ENCODE measurements at places on chromosomes 1 and 21.

DNA sequence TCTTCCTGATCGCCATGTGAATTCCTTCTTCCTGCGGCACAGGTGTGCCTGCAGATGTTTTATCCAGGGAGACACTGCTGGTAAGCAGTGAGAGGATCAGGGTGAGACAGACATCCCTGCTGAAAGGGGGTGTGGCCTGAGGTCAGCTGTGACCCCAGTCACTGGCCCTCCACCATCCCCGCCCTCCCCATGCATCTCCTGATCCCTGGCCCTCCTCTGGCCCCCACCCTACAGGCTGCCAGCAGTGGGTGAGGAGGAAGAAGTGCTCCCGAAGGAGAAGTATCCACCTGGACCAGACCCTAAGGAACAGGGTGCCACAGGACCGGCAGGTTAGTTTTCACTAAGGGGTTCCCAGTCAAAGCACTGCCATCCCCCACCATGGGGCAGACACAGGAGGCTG, 85.3 kb downstream of the GLIS1 start:
- no peak for DNase-seq

DNA sequence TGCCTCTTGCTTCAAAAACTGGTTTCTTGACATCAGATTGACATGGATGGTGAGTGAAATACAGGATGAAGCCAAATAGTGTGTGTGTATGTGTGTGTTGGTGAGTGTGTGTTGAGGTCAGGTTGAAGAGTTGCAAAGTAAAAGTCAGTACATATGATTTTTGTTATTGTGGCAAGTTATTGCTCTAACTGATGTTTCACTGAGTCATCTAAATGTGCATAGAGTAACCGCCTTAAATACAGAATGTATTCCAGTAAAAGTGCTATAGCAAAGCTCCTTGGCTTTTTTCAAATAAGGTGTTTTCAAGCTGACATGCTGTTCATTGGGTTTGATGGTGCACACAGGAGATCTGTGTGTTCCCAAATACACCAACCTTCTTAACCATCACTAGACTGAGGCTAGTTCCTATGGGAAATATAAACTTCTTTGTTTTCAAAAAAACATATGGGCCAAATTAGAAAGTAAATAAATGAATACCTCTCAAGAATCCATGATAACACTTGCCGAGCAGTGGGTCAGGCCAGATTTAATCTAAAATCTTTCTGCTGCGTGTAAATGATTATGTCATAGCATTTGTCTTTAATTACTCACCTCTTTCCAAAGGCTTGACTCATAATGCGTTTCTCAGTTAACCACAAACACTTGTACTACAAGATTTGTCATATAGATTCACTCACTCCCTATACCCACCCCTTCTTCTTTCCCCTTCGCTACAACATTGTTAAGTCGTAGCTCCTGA, 151.1 kb downstream of the LYPLAL1 start:
- no peak for DNase-seq

GRCh38 chr1:50097791-50098190, 10.9 kb upstream of the ELAVL4 start:
- DNase-seq = no peak

- no peak for DNase-seq
These were observed 6.1 kb upstream of the RCSD1 start for GRCh38 chr1:167623951-167624350.

- no peak for DNase-seq
These were observed 161.0 kb downstream of the URB2 start for GRCh38 chr1:229786974-229787610.

DNA sequence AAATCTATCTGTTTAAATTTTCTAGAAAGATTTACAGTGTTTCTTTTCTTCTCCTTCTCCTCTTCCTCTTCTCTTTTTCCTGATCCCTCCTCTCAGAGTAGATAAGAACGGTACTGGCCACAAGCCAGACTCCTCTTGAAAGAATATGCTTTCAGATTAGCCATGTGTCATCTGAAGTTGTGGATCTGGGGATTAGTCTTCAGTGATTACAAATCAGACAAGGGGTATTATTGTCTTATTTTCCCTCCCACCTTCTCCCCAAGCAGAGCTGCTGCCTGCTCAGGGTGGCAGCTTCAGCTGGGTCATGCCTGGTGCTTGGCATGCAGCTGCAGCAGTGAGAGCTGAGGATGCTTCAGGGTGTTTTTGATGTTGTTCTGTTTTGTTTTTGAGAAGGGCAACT, 42.7 kb downstream of the SGIP1 start:
- no peak for DNase-seq

GRCh38 chr1:197967066-197967465, 49.9 kb downstream of the LHX9 start:
- no peak for DNase-seq

GRCh38 chr1:8661185-8662110, 156.0 kb downstream of the RERE start:
- no peak for DNase-seq

GRCh38 chr1:38760562-38760961, 99.0 kb downstream of the RRAGC start:
- no peak for DNase-seq

DNA sequence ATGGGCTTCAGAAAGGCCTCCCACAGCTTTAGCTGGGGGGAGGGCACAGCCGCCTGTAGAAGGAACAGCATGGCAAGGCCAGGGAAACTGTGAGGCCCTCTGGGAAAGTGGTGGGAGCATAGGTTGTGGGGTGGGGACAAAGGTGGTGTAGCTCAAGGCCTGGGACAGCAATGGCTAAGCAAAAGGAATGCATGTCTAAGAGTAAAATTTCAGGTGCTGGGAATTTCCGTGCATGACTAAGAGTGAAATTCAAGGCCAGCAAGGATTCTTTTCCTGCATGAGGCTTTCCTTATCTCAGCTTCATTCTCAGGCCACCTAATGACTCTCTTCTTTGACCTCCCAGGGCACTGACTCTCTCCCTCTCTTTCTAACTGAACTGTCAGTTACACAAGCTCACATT, 86.5 kb upstream of the WNT4 start:
- DNase-seq = no peak

GRCh38 chr21:30963502-30963901, 74.8 kb downstream of the KRTAP19-8 start:
- DNase-seq = no peak

DNA sequence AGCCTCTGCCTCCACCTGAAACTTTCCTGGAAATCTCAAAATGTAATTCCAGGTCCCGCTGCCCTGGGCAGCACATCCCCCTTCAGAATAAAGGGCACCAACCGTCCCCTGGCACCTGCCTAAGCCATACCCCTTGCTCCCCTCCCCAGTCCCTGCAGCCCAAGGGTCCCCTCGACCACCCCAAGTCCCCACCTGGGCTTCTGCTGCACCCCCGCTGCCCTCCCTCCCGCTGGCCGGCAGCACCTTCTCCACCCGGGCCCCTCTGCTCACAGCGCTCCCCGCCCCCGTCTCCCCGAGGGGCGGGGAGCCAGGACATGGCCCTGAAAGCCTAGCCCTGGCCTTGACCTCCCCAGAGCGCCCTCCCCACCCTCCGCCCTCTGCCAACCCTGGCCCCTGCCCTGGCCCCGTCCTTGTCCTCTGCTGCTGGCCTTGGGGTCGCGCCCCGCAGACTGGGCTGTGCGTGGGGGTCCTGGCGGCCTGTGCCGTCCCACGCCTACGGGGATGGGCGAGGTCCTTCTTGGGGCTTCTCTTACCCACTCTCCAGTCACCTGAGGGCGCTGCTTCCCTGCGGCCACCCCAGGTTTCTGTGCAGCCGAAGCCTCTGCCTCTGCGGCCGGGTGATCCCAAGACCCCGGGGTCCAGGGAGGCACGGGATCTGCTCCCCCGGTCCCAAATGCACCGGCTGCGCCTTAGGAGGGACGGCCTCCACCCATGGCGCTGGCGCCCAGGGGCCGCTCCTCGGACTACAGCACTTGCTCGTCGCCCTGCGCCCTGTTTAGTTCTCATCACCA, 41.7 kb downstream of the WDR4 start:
- DNase-seq = no peak

- DNase-seq = peak; percentile 23
These were observed 379.4 kb upstream of the RUNX1 start for GRCh38 chr21:35428489-35428888.

DNA sequence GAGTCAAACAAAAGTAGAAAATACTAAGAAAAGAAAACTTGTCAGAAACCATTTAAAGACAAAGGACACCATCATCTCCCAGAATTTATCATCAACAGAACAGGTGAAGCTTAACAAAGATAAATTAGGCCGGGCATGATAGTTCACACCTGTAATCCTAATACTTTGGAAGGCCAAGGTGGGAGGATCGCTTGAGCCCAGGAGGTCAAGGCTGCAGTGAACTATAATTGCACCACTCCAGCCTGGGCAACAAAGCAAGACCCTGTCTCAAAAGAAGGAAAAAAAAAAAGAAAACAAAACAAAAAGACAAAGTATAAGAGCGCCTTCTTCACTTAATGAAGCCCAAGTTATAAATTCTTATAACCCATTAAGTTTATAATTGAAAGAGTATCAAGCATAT, 25.6 kb downstream of the RERE start:
- no peak for DNase-seq

GRCh38 chr1:178531887-178532286, 19.0 kb downstream of the TEX35 start:
- no peak for DNase-seq

- no peak for DNase-seq
These were observed at the start of gene COL18A1 for GRCh38 chr21:45404730-45405270. Gene COL18A1, plus strand, starts transcription at chr21:45405165. Its CDS starts 66 bp downstream, at chr21:45405231.

DNA sequence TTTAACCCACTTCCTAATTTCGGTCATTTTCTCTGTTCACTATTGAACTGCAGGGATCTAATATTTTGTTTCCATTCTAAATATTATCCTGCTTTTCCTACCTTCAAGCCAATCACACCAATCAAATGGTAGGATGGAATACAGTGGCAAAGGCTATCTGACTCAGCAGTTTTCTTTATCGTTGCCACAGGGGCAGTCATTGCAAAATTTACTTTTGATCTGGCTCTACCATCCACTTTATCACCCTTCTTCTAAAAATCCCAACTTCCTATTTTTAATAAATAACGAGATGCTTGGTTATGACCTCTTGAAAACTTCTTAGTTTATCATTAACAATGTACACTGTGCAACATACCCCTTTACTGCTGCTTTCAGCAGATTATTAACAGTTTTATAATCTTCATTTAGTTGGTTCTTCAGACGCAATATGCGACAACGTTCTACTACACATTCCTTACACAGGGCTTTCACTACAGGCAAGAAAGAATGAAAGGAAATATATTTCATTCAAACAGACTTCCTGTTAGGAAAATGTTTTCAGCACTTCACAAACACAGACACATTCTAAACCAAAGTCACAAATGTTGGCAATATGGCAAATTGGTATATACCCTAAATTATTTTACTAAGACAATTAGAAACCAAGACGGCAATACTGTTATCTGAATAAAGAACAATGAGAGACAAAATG, 52.3 kb upstream of the RAP1GAP start:
- DNase-seq = no peak

DNA sequence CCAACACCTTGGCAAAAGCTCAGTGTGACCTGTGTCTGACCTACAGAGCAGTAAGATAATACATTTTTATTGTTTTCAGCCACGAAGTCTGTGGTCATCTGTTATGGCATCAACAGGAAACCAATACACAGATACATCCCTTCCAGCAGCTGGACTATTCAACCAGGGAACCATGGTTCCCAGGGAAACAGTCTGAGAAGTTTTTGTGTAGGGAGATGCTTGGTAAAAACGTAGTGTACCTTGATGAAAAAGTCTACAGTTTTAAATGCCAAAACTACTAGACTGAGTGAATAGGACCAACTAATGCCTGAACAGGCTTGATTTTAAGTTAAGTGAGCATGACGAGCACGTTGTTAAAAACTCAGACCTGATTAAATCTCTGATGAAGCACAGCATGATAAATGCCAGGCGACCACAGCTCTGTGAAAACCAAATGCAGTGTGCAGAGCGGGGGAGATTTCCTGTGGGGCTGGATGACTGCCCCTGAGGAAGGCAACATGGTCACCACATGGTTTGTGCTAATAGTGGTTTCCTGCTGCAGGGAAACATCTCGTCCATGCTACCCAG, 228.9 kb downstream of the TNR start:
- DNase-seq = no peak

DNA sequence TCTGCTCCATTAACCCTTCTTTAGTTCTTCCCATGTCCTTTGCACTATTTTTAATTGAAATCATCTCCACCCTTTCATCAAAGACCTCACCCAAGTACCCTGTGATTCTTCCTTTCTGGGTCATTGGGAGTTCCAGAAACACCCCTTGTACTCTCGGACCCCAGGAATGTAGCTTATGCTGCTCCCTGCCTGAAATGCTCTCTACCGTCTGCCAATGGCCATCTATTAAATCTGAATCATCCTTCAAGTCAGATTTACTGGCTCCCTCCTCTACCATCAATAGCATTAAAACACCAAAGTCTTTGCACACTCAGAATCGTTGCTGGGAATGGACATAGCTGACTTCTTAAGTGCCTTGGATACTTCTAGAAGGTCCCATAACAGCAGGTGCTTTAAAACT, 73.2 kb upstream of the GADD45A start:
- no peak for DNase-seq

GRCh38 chr1:74548961-74549750, 36.7 kb upstream of the LRRC53 start:
- no peak for DNase-seq

- DNase-seq = no peak
These were observed 69.1 kb upstream of the MRPS6 start for GRCh38 chr21:34004013-34004938.

GRCh38 chr1:228066416-228066815, 16.1 kb upstream of the ARF1 start:
- no peak for DNase-seq

- no peak for DNase-seq
These were observed 192.8 kb upstream of the NR5A2 start for GRCh38 chr1:199834711-199835110.

DNA sequence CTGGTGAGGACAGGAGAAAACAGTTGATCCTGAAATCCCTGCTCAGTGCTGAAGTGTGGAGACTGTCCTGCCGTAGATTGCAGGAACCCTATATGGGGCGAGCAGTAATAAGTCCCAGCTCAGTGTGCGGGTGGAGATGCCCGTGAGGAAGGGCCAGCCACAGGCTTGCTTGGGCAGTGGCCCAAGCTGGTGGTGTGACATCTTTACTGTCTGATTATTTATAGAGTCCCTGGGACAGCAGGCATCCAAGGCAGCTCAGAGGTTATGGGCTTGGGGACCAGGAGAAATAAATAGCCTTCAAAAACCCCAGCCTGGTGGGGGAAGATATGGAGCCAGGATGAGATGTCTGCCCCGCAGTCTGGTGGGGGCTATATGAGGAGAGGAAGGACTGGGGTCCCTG, 170.7 kb upstream of the POU3F1 start:
- DNase-seq = no peak

- DNase-seq = no peak
These were observed 44.4 kb downstream of the RWDD3 start for GRCh38 chr1:95278173-95279006.

DNA sequence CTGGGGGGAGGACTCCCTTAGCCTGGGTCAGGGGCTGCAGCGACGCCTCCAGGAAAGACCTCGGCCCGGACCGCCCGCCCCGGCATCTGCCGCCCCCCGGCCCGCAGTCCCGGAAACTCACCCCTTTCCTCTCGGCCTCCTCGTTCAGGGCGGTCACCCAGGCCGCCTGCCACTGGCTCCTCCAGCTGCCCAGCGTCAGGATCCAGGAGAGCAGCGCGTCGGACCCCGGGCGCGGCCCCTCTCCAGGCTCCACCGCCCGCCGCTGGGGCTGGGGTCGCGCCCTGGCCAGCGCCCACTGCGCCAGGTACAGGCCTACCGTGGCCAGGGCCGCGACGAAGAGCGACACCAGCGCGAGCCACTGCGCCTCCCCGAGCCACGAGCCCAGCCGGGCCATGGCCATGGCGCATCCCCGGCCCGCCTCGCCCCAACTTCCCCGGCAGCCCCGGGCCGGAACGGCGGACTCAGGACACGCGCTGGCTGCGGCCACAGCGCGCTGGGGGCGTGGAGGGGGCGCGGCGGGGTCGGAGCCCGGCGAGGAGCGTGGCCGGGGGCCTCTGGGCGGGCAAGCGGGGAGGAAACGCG, 478 bp downstream of the C2CD2 start:
- no peak for DNase-seq

Data from stimulated activated CD4-positive, alpha-beta T cell treated with anti-CD3 and anti-CD28 coated beads, TNF-alpha, amount 100 ng/mL, for 1 hour (primary cell).